ENCODE measurements at places on chromosomes 1 and 21.

GRCh38 chr1:153310526-153310925 is 2.2 kb downstream of the PGLYRP3 start:
- DNase-seq = no peak

- no peak for DNase-seq
Measured at GRCh38 chr1:197984289-197984688, 67.1 kb downstream of the LHX9 start.

GRCh38 chr1:86472767-86473166 is 4.0 kb downstream of the CLCA1 start:
- no peak for DNase-seq

GRCh38 chr1:150695561-150695960 is 1.4 kb downstream of the GOLPH3L start:
- no peak for DNase-seq

GRCh38 chr1:47995306-47996050 is 1.7 kb downstream of the TRABD2B start:
- DNase-seq = no peak

Measured in SW 1271 (cell line).